ENCODE measurements at places on chromosomes 7 and 10. TPM values are rescaled to one million over a fixed set of nuclear protein-coding genes. Genes with fewer than 3 reads are reported as not detected.
A peak's percentile ranks its signal among the peaks of the same experiment; 100 is the strongest.

- DNase-seq: no peak
Measured at GRCh38 chr7:64174328-64174727, 32.7 kb upstream of the ZNF735 start.

- no peak for DNase-seq
Measured at GRCh38 chr7:158407581-158408317, 179.9 kb downstream of the PTPRN2 start.

SFRP4 gene
- total RNA-seq: not detected

- no peak for DNase-seq
Measured at GRCh38 chr10:71795248-71795647, 21.9 kb upstream of the VSIR start.

LMBR1 gene
- total RNA-seq: 50.4 TPM

DNA sequence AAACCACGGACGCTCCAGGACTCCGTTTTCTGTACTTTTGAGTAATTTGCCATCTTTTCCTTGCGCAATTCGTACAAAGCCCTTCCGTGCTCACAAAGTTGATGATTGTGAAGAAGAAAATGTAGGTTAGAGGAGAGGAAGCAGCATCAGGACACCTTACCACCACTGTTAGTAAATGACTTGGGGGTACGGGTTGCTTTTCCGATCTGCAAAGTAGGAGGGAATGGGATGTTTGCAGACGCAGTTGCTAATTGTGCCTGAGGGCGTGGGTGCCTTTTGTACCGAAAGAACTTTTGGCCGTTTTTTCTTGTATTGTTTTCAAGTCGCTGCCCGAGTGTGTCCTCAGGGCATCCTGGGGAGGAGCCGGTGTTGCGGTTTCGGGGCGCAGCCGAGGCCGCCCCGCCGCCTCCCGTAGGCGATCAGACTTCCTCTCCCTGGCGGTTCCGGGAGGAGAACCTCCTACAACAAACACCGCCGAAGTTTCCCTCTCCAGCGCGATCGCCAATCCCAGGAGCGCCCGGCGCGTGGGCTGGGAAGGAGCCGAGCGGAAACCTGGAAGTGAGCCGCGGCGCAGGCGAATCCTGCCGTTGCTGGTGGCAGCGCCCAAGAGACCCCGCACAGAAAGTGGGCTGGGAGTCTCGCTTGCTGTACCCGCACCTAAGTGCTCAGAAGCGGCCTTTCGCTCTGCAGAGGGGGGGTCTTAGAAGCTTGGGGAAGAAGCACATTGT lies 1.0 kb downstream of the PRR15 start:
- DNase-seq: peak; percentile 1

GRCh38 chr10:34732926-34733325 lies 82.2 kb downstream of the PARD3 start:
- DNase-seq: no peak

PRF1 gene
- total RNA-seq: 44.7 TPM

MCU gene
- total RNA-seq: 15.5 TPM

SLC26A3 gene
- total RNA-seq: not detected

OR9A2 gene
- total RNA-seq: not detected

GRCh38 chr10:98414932-98415730 lies at the start of gene PYROXD2:
Gene PYROXD2 (minus strand): TSS chr10:98415182. CDS start chr10:98415135, 47 bp downstream.
- peak; percentile 40 for DNase-seq

GRCh38 chr10:48450233-48450740 lies 143.8 kb downstream of the MAPK8 start:
- DNase-seq: no peak

DNA sequence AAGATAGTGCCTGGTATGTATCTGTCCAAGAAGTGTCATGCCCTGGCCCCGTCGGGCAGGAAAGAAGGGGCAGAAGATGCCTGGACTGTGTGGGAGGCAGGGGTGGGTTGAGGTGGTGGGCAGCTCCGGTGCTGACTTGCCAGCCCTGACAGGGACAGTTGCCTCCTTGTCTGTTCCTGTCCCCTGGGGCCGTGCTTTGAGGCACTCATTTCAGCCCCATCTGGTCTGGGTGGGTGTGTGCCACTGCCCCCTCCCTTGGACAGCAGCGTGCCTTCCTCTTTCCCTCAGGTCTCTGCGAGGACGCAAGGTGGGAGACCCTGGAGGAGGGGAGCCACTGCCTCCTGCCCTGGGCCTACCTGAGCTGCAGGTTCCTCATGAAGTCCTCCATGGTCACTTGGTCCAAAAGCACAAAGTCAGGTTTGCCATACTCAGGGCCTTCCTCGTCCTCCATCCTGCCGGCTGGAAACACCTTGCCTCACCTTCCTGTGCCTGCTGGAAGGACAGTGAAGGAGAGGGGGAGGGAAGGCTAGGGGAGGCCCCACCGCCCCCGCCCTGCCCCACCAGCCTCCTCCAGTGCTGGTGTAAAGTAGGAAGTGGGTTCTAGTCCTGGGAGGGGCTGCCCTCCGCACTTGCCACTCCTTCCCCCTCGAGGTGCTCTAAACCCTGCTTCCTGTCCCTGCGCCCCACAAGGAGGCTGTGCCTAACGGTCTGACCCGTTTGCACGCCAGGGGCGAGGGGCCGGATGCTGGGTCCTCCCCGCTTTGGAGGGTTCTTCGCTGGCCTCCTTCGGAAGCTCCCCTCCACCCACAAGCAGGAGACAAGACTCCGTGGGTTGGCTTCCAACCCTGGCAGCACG lies at the start of gene MYO1G:
TSS of gene MYO1G (minus strand) at position 505 of the 856 bp plus-strand sequence. CDS start at position 451, 54 bp downstream.
- peak; percentile 93 for DNase-seq

GRCh38 chr7:133980804-133981203 lies 146.3 kb upstream of the LRGUK start:
- DNase-seq: no peak

DNA sequence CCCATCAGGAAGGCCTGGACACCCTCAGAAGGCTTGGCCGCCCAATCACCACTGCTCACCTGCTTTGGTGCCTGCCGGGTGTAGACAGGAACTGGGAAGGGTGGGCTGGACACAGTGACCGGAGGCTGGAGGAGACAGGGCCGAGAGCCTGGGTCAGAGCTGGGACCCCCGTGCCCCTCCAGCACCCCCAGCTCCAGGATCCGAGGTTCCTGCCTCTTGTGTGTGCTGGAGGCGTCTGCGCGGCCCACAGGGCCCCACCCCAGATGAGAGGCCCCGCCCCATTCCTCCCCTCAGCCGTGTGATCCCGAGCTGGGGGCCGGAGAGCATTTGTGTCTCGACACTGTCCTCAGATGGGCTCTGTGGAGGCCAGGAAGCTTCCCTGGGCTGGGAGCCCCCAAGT lies 9.4 kb downstream of the ADAM8 start:
- DNase-seq: no peak

FAM25G gene
- total RNA-seq: not detected

AOAH gene
- total RNA-seq: 7.1 TPM

ECHDC3 gene
- 1.9 TPM for total RNA-seq

DNA sequence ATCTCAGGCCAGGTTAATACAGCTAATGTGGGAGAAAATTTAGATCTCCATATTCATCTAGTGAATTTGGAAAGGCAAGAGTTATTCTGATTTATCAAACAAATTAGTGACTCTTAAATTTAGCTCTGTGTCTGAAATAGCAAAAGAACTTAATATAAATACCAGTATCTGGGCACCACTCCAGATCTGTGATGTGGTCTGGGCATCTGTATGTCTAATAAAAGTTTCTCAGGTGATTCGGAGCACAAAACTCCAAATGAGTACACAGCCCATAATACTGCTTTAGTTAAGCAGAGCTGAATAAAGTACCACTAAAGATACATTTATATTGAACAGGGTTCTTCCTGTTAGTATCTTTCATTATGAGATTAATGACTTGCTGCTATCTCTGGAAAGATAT lies 261.4 kb downstream of the BAMBI start:
- no peak for DNase-seq

GRCh38 chr7:36299823-36300341 lies 89.8 kb upstream of the ANLN start:
- no peak for DNase-seq

DNA sequence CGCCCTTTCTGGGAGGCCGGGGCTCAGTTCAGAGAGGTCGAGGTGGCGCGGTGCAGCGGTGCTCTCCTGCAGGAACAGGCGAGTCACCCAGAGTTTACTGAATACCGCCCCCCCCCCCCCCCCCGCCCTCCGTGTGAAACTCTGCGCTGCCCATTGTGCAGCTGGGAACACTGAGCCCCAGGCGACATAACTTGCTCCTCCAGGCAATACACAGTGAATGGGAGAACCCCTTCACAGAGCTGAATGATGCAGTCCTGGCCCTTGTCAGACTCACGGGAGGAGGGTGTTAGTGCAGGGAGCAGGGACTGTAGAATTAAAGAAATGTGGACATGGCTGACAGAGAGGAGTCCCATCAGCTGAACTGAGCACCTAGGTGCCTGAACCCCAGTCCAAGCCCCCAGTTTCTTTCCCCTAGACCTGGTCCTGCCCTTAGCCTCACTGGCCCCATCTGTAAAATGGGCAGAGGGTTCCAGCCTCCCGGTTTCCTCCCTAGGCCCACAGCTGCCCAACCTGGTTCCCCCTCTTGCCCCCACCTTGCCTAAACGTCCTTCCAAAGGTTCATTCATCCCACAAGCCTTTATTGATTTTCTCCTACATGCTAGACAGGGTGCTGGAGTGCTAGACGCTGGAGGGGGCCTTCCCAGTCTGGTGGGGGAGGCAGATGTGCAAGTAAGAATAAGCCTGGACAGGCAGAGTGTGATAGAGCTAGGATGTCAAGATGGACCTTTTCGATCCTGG lies 869 bp upstream of the LOXL4 start:
- no peak for DNase-seq

CAMK2B gene
- 0.62 TPM for total RNA-seq

TAS2R4 gene
- total RNA-seq: 0.27 TPM

FBXL13 gene
- total RNA-seq: 0.82 TPM

DNA sequence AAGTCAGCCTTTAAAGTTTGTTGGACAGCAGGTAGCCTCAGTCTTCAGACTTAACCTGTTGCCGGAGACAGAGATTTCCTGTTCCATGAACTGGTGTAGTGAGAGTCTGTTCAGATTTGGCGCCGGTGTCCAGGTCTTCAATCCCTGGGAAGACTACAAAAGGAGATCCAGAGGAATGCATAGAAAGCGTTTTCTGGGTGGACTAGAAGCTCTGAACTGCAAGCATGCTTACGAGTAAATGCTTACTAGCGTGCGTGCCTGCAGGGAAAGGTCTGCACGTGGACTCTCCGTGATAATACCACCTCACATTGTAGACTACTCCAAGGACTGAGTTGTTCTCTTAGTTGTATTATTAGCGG lies 878 bp downstream of the GLRX3 start:
- no peak for DNase-seq

DNA sequence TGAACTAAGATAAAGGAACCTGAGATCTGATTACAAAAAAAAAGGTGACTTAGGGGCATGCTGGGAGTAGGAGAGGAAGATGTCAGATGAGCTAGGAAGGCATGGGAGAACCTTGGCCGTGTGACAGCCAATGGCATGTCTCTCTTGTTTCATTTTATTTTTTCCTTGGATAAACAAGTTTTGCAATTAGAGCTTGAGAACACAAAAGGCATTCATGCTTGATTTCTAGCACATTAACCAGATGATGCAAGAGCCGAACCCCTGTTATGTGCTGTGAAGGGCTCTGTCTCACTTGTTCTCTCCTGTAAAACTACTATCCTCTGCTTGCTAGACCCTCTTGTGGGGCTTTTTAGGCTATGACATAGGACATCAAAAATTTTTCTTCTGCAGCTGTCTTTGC lies 134.3 kb upstream of the ASAH2 start:
- no peak for DNase-seq
